Left lung (tissue), 14 donors: ENCODE measurements at places on chromosomes 7 and 10. TPM values are rescaled to one million over a fixed set of nuclear protein-coding genes. Genes with fewer than 3 reads are reported as not detected.

Gene ARMS2
- 0.24 TPM for polyA plus RNA-seq

DNA sequence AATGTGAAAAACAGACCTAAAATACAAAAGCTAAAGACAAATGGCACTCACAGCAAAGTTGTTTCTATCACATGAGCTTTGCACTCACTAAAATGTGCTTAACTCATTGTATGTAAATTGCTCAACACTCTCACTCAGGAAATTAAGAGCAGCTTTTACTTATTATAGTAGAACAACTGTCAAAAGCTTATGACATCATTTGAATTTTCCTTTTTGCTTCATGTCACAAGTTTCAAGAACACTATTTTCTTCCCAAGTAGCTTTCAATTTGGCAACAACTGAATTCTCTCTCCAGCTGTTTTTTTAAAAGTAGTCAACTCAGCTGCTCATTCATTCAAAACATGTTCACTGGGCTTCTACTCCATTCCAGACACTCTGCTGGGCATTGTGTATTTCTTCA, 46.9 kb downstream of the ATE1 start:
- DNase-seq: peak; percentile 54

DNA sequence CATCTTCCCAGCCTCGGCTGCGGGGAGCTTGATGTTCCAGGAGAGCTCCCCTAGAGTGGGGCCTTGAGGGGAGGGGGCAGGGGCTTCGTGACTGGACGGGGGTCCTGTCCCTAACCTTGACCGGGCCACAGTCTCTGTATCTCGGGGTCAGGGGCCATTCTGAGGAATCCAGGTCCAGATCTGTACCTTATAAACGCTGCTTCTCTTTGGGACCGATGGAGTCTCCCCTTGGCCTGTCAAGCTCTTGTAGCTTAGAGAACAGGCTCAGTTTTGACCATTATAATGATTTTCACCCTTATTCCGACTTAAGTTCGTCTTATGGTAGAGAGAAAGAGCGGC, 831 bp downstream of the ZKSCAN5 start:
- DNase-seq: no peak

Gene HOXA13
- not detected for polyA plus RNA-seq

GRCh38 chr10:59085711-59086502, 90.5 kb upstream of the PHYHIPL start:
- DNase-seq: no peak

DNA sequence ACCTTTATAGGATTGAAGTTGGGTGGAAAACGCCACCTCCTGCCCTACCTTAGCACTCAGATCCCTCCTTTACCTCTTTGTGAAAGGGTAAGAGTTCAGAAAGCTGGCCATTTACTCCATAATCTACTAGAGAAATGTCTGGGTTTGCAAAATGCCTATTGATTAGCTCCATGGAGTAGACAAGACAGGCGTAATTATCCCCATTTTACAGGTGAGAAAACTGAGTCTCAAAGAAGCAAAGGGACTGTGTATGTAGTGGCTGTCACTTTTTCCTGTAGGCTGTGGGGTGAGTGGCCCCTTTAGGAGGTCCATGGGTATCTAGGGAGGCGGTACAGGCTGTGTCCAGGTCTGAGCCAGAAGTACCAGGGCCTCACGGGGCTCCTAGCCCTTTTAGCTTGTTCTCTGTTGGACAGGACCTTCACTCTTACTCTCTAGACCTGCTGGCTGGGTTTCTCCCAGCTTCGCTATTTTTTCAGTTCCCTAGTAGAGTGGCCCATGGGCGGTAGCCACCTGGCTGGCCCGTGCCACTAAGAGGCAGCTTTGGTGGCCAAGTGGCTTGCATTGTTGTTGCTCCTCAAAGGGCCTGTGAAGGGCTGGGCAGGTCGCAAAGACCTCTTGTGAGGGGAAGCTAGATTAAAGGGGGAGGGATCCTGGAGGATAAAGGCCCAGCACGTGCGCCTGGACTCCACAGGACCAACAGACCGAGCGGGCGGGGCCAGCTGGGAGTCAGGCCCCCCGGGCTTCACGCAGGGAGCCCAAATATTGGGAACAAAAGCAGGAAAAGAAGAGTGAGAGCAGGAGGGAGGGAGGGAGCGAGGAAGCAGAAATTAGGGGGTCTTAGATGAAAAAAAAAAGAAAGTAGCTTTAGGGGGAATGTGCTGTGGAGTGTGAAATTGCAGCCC, 4.7 kb upstream of the PAX2 start:
- no peak for DNase-seq

DNA sequence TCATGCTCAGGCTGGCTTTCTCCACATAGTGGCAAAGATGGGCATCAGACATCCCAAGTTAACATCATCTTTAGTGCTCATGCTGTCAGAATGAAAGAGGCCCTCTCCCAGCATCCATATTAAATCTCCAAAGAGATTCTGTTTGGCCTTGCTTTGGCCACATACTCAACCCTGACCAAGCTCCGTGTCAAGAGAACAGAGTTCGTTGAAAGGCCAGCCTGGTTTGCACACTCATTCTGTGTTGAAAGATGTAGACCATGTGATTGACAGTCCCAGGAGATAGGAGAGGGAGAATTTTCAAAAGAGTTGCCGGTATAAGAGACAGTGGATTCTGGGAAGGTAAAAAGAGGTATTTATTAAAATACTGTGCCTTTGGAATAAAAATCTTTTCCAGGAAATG, 19.7 kb downstream of the MET start:
- no peak for DNase-seq

- DNase-seq: no peak
These were observed 101.3 kb downstream of the COL28A1 start for GRCh38 chr7:7434329-7434728.

- DNase-seq: peak; percentile 57
These were observed 162.9 kb downstream of the ARL5B start for GRCh38 chr10:18822156-18822555.

DNA sequence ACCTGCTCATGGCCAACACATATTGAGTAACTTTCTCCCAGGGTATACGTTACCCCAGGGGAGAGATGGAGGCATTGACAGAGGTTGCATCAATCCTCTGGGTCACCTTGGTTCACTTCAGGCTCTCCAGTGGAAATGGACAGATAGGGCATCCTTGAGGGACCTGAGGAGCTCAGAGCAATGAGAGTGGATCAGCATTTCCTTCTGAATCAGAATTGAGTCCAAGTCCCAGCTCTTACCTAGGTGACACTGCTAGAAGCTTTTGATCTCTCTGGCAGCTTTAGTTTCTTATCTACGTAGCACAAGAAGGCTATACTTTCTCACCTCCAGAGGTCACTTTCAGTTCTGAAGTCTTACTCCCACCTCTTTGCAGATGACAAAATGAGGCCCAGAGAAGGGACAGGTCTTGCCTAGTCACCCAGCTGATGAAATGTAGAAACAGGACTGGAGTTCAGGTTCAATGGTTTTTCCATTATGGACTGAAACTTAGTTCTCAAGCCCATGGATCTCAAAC, 35.2 kb downstream of the PANK1 start:
- DNase-seq: no peak

- DNase-seq: no peak
These were observed 2.1 kb downstream of the SNX10 start for GRCh38 chr7:26293569-26294308.

Gene AGBL3
- polyA plus RNA-seq: 13.6 TPM

- DNase-seq: no peak
These were observed 10.1 kb downstream of the AQP1 start for GRCh38 chr7:30921540-30922401.

DNA sequence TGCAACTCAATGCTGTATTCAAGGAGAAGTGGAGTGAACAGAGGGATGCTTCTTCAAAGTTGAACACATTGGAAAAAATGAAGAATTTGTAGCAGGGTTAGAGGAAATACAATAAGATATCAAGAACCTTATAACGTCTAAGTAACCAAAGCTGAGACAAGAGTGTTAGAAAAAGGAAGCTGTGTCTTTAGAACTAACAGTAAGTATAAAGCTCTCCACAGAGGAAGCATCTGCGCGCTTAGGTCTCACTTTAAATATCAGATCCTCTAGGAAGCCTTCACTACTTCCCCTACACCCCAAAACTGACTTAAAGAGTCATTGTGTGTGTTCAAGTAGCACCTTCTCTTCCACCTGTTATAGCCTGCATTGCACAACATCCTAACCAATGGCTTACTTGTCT, 43.0 kb downstream of the CH25H start:
- DNase-seq: no peak

DNA sequence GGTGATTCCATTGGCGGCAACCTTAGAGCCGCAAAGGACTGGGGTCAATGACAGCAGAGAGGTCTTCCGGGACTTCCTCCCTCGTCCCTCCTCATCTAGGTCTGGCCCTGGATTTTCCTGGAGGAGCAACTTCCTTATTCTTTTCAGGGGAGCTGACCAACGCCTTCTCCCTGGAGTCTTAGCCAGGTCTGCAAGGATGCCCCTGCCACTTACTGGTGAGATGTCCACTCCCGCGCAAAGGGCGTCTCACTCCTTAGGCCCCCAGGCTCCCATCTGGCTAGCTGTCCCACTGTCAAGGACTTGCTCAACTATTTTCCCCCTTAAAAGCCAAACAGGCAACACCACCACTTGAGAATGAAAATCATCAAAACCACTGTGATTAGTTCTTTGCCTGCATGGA, 42.0 kb upstream of the NMT2 start:
- no peak for DNase-seq

DNA sequence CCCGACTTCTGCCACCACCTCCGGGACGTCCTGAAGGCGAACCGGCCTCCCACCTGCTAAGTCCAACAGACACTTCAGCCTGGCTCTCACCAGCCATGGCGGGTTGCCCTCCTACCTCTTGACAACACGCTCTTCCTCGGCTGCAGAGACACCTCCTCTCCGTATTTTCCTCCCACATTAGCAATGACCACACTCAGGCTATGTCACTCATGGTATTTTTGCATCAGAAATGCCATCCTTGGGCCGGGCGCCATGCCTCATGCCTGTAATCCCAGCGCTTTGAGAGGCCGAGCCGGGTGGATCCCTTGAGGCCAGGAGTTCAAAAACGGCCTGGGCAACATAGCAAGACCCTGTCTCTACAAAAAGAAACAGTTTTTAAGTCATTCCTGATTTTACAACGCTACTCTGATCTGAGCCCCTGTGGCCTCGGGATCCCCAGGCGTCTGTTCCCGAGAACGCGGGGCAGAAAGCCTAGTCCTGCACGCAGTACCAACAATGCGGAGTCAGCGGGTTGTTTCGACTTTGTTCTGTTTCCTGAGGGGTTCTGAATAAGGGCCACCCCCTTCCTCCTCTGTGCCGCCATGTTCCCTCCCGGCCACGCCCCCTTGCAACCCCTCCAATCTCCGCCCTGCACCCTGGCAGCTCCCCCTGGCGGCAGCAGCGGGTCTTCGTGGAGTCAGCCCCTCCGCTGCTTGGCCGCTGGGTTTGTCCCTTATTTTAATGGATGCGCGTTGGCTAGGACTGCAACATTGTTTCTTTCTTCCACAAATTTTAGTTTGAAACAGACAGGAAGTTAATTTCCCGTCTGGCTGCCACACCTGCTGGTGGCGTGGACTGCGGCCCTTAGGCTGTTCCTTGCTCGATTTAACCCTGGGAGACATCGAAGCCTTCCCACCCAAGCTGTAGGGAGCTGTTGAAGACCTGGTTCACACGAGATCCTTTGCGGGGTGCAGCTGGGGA, 9.7 kb upstream of the ZFAND2A start:
- DNase-seq: no peak

- DNase-seq: no peak
These were observed 6.0 kb upstream of the TMED4 start for GRCh38 chr7:44587843-44588711.
